Fibroblast of villous mesenchyme (primary cell): ENCODE measurements at places on chromosomes 12 and 14. TPM values are rescaled to one million over a fixed set of nuclear protein-coding genes. Genes with fewer than 3 reads are reported as not detected.

DNA sequence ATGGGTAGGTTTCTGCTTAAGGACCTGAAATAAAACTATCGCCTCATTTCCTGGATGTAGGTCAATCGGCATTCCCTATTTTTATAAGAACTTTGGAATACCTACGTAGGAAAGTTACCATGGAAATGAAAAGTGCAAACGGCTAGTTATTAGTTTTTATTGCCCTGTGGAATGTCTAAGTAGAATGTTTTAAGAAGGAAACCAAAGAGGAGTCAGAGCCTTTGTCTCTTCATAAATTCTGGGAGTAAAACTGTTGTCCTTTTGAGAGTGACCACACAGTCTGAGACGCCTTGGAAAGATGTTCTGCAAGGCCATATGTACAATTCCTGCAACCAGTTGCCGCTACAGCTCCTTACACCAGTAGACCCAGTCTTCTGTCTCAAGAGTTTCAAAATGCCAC, 176.0 kb upstream of the SEL1L start:
- no peak for DNase-seq

Gene REP15
- total RNA-seq, result 0.86 and 1.3 TPM in 2 replicates

- no peak for DNase-seq
These were observed 277.4 kb downstream of the DAD1 start for GRCh38 chr14:22311636-22312035.

GRCh38 chr12:54232790-54233189, 44.0 kb upstream of the SMUG1 start:
- DNase-seq, result peak; percentile 24

DNA sequence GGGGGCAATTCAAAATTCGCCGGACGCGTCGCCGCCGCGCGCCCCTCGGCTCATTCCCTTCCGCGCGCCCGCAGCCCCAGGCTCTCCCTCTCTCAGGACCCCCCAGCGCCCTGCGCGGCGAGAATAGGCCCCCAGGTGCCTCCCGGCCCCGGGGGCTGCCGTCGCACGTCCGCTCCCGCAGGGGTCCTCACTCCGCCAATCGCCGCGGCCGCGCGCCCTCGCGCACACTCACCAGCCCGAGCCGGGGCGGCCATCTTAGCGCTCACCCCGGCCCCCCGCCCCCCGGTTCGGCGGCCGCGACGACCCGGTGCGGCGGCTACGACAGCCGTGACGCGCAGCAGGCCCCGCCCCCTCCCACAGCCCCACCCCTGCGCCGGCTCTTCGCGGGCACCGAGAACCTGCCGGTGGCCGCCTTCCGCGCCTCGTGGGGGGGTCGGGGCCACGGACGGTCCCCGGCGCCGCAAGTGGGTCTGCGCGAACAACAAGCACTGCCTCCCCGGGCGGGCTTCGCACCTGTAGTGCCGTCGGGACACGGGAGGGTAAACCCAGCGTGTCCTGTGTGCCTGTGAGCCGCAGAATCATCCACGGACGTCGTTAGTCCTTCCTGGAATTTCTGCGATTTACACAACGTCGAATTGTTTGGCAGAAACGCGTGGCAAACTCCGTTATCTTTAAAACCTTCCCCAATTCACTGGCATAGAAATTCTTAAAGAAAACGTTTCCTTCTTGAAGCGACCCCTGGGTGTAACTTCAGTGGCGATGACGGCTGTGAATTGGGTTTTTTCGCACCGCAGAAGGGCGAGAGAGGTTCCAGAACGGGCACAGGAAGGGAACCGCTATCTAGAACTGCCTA, 2.5 kb downstream of the USP44 start:
- DNase-seq, result no peak

Gene GPRC5D
- total RNA-seq, result not detected in 2 replicates

- peak; percentile 46 for DNase-seq
These were observed 754 bp downstream of the ACSS3 start for GRCh38 chr12:81078469-81079196.

DNA sequence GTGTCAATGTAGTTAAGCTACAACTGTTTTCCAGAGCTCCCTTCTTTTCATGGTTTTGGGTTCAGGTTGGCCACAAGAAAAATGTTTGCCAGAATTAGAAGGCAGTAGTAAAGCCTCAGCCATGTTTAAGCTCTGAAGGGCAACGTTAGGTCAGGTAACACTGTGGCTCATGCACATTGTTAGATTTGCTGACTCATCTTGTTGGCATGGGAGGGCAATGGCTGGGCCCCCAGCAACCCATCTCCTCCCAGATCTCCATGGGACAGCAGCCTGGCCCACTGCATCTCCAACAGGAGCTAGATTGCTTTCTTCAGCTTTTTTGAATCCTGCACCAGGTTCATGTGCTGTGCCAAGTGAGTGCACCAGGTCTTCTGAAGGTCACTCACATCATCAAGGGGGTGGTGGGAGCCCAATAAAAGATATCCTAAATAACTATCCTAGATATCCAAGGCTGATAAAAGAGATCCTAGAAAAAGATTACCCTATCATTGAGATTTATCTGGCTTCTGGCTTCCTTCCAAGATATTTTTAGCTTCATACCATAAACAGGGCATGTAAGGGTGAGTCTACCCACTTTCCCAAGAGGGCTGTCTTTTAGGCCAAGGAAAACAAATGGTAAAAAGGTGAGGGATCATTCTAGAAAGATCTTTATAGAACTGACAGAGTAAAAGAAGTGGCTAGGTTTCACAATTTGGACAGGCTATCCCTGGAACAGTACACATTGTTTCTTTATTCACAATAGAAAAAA, 28.9 kb downstream of the PTGER2 start:
- no peak for DNase-seq

- DNase-seq, result no peak
These were observed 26.1 kb upstream of the C14orf180 start for GRCh38 chr14:104553166-104554087.

- DNase-seq, result no peak
These were observed 57.4 kb downstream of the FAM222A start for GRCh38 chr12:109770861-109771670.

GRCh38 chr12:42859612-42860011, 270.1 kb upstream of the PRICKLE1 start:
- DNase-seq, result no peak

GRCh38 chr12:70695361-70696023, 58.3 kb upstream of the PTPRB start:
- no peak for DNase-seq

DNA sequence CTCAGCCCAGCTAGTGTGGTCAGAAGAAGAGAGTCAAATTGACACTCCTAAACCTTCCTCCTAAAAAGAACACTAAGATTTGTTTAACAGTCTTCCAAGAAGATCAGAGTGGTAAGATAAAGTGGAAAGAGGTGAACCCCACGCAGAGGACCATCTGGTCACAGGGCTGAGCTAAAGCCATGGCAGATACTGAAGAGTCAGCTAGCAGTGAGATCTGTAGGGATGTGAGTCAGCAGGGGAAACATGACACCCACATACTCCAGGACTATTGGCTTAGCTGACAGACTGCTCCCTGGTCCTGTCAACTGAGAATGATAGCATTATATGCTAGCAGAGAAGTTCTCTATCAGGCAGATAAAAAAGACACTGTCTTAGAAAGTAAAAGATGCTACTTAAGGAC, 269.4 kb upstream of the ALG10 start:
- no peak for DNase-seq

GRCh38 chr12:42343721-42344120, 17.8 kb downstream of the PPHLN1 start:
- DNase-seq, result no peak

- DNase-seq, result no peak
These were observed 3.1 kb upstream of the GPX2 start for GRCh38 chr14:64945431-64946178.

DNA sequence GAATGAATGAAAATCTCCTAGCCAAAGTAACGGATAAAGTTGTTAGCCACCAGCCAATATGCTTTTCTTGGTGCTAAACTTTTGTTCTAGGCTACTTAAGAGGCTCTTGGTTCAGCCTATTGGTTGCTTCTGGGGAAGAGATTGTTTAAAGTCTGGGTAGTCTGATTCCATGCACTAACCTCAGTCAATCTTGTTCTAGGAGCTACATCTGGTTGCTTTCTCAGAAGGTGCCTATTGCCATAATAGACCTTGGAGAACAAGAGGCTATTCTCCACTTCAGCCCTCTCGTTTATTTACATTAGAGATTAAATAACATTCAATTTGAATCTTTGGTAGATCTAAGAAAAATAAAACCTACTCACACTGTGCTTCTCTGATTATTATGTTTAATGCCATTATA, 40.8 kb upstream of the OTOGL start:
- DNase-seq, result no peak

GRCh38 chr14:76876076-76876475, 49.9 kb downstream of the LRRC74A start:
- peak; percentile 75 for DNase-seq

GRCh38 chr12:50625029-50625925, 120.5 kb downstream of the DIP2B start:
- DNase-seq, result no peak

- DNase-seq, result no peak
These were observed 238.9 kb downstream of the EMP1 start for GRCh38 chr12:13435235-13435933.

Gene AICDA
- not detected in 2 replicates for total RNA-seq

GRCh38 chr14:50979941-50980850, 35.9 kb upstream of the PYGL start:
- DNase-seq, result no peak

GRCh38 chr14:81176241-81176640, 44.5 kb downstream of the GTF2A1 start:
- DNase-seq, result no peak

- DNase-seq, result no peak
These were observed 10.0 kb downstream of the STYK1 start for GRCh38 chr12:10663869-10664268.

DNA sequence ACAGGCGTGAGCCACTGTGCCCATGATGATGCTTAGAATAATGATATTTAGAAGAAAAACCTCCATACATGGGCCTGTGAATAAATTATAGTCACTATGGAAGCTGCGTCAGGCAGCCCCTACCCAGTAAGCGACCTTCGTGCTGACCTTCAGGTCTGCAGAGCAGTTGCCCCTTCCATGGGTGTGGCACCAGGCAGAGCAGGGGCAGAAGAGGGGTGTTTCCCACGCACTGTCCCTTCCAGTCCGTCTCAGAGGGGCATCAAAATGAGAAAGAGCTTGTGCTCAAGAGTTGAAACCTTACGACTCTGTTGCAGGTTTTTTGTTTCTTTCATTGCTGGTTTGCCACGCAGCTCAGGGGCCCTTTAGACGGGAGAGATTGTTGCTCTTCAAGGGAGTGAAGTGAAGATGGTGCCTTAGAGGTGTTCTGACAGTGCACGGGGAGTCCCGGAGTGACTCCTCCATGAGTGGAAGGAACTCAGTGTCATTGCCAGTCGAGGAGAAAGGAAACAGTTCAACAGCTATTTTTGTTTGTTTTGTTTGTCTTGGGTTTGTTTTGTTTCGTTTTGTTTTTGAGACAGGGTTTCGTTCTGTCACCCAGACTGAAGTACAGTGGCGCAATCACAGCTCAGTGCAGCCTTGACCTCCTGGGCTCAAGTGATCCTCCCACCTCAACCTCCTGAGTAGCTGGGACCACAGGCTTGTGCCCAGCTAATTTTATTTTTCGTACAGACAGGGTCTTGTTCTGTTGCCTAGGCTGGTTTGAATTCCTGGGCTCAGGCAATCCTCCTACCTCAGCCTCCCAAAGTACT, 13.9 kb downstream of the CKB start:
- DNase-seq, result peak; percentile 58

Gene KLRG1
- 0.32 and 0.43 TPM in 2 replicates for total RNA-seq

DNA sequence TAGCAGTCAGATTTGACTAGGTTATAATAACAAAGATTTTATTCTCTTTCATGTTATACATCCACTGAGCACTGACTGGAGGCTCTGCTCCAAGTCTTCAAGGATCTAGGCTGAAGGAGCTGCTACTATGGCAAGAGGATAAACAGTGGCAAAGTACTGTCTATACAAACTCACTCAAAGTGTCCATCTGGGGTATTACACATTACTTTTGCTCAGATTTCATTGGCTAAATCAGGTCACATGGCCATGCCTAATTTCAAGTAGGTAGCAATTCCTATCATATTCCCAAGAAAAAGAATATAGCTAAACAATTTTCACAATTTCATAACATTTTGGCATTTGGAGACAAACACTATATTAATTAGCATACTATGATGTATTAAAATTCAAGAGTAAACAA, 40.9 kb downstream of the CDK17 start:
- DNase-seq, result no peak

GRCh38 chr14:61512026-61512834, 183.1 kb upstream of the HIF1A start:
- DNase-seq, result peak; percentile 87

DNA sequence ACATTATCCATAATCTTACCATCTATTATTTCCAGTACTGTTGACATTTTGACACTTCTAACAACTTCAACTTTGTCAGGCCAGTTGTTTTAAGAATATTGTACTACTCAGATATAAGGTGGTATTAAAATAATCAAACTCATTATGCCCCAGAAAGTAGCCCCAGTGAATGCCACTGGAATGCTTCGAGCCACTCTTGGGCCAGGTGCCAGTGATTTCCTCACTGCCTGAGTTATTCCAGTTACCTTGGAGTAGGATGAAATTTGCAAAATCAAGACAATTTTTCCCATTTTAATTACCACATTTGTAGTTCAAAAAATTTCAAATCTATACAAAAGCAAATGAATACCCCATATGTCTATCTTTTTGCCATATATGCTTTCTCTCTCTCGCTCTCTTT, 9.2 kb downstream of the CIPC start:
- no peak for DNase-seq

Gene PARPBP
- 8.7 and 13.0 TPM in 2 replicates for total RNA-seq

Gene ACRBP
- total RNA-seq, result 0.64 TPM in 1 of 2 replicates, not detected in the other
